Mucosa of gallbladder (tissue), 1 donor: ENCODE measurements at places on chromosomes 4 and X. TPM values are rescaled to one million over a fixed set of nuclear protein-coding genes. Genes with fewer than 3 reads are reported as not detected.

DNA sequence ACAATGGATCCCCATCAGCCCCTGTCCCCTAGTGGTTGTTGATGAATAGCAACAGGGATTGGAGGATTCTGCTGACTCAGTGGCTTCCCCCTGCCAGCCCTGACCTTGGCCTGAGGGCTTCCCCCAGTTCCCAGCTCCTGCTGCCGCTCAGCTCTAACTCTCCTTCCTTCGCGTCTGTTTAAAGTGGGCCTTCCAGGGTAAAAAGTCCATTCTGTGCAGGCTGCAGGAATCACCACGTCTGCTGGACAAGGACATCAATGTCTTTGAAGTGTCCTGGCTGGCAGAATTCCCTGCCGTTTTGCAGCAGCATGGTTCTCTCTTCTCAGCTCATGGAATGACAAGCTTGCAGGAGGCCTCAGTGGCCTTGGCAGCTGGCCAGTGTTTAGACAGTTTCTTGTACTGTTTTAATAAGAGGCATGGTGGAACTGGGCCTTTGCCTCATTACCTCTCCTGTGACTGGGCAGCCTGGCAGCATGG lies 152.5 kb upstream of the STX18 start:
- no peak for DNase-seq

- no peak for DNase-seq
Observed at GRCh38 chr4:165208741-165209388, 1.5 kb downstream of the KLHL2 start.

GRCh38 chr4:158729716-158730559 lies 6.7 kb upstream of the PPID start:
- peak; percentile 73 for DNase-seq

GRCh38 chr4:78308517-78308916 lies 243.1 kb upstream of the ANXA3 start:
- DNase-seq: peak; percentile 36

DNA sequence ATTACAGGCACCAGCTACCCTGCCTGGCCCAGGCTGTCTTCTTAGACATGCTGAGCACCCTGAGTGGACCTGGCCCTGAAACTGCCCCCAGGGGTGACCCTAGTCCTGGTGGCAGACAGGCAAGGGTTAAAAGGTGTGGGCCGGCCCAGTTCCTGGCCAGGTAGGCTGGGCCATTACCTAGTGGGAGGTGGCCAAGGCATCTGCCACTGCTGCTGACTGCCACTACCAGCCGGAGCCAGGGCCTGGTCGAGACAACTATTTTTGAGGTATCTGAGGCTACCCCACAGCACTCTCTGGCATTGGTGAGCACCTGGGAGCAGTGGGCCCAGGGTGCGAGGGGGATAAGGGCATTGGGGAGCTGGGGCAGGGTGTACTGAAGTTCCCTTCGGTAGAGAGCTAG lies at the start of gene CCDC120:
CCDC120 (plus strand) TSS at position 206 of the 400 bp plus-strand sequence. CDS start 3,043 bp downstream, outside the sequence.
- peak; percentile 28 for DNase-seq

- no peak for DNase-seq
Observed at GRCh38 chr4:142519342-142519741, 326.8 kb downstream of the INPP4B start.

The USP17L13 gene
- total RNA-seq: not detected

The CYLC1 gene
- total RNA-seq: not detected
